Spleen (tissue), 13 donors: ENCODE measurements at places on chromosomes 4 and X. TPM values are rescaled to one million over a fixed set of nuclear protein-coding genes. Genes with fewer than 3 reads are reported as not detected.
A peak's percentile ranks its signal among the peaks of the same experiment; 100 is the strongest.

MGAT4D gene
- total RNA-seq, result not detected

- no peaks in the 10 kb centered on the region for H3K27me3 ChIP-seq
- H3K27ac ChIP-seq, result no peak overlapping the region
- H3K36me3 ChIP-seq, result no peaks in the 10 kb centered on the region
- DNase-seq, result no peak
- no peaks in the 10 kb centered on the region for H3K4me1 ChIP-seq
- H3K4me3 ChIP-seq, result no peak overlapping the region
Measured at GRCh38 chr4:179927473-179927872, 2315.7 kb upstream of the TENM3 start.

FAT4 gene
- total RNA-seq, result 11.2 TPM

PCSK1N gene
- not detected for total RNA-seq

DNA sequence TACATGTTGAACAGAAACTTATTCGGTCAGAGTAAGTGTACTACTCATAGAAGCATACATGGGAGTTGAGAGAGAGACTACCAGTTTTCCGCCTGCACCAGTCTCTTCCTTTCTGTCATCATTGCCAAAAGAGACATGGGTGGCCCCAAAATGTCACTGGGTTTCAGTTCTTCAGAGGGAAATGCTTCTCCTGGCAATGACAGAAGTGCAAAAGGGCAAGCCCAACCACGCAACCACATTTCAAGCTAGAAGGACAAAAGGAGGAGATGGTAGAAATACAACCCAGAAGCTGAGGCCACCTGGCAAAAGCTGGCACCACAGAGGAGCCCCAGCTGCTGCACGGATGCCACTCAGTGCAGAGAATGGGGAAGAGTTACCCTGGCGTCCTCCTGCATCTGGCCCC, 320.1 kb downstream of the BCOR start:
- H3K4me1 ChIP-seq, result peaks cover 5% of the 10 kb centered on the region
- DNase-seq, result no peak
- no peaks in the 10 kb centered on the region for H3K27me3 ChIP-seq
- H3K36me3 ChIP-seq, result no peaks in the 10 kb centered on the region

GRCh38 chr4:23952258-23952657, 62.4 kb upstream of the PPARGC1A start:
- DNase-seq, result no peak
- no peaks in the 10 kb centered on the region for H3K27me3 ChIP-seq
- H3K4me1 ChIP-seq, result no peaks in the 10 kb centered on the region
- H3K27ac ChIP-seq, result no peak overlapping the region

GRCh38 chr4:89268679-89269078, 38.9 kb downstream of the GPRIN3 start:
- H3K27ac ChIP-seq, result no peak overlapping the region
- no peak overlapping the region for H3K4me3 ChIP-seq
- H3K4me1 ChIP-seq, result no peaks in the 10 kb centered on the region

- H3K4me3 ChIP-seq, result no peak overlapping the region
- no peaks in the 10 kb centered on the region for H3K36me3 ChIP-seq
- H3K27me3 ChIP-seq, result no peaks in the 10 kb centered on the region
- H3K27ac ChIP-seq, result no peak overlapping the region
- no peak for DNase-seq
Measured at GRCh38 chr4:86035688-86036087, 324.2 kb downstream of the MAPK10 start.

DNA sequence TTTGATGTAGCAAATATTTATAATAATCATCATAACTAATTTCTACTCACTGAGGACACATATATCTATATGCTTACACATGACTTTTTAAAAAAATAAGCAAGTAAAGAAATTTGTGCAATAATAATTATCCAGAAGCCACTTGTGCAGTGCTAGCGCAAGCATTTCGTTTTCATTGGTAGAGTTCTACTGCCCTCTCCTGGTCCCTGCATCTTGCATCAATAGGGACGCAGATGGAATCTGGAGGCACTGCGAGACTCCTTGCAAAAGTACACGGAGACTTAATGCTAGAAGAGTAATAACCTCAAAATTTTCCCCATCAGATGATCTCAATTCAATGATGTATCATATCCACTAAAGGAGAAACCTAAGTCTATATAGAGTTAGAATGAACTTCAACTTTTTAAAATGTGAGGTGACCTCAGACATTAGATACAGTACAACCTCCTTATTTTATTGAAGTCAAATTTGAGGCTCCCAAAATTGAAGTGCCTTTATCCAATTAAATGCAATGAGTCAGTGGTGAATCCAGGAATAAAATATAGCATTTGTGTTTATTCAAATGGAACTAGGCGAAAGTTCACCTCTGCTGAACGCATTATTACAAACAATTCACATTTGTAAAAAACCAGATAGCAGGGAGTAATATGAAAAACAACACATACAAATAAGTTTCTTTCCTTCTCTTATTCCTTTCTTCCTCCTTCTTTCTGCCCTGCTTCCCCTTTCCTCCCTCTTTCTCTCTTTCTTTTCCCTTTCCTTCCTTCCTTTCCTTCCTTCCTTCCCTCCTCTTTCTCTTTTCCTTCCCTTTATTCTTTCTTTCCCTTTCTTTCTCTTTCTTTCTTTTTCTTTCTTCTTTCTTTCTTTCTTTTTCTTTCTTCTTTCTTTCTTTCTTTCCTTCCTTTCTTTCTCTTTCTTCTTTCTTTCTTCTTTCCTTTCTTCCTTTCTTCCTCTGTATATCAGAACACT, 450.0 kb downstream of the ANKRD50 start:
- H3K27me3 ChIP-seq, result no peaks in the 10 kb centered on the region
- no peak for DNase-seq
- H3K4me3 ChIP-seq, result no peak overlapping the region
- H3K27ac ChIP-seq, result no peak overlapping the region

EBP gene
- 28.2 TPM for total RNA-seq

HDX gene
- total RNA-seq, result 9.6 TPM

SHROOM3 gene
- total RNA-seq, result 17.3 TPM

- peak; percentile 73 for DNase-seq
- H3K27me3 ChIP-seq, result peaks cover 56% of the 10 kb centered on the region
- no peak within 1 kb of the TSS for H3K27ac ChIP-seq
- no peaks in the 10 kb centered on the region for H3K36me3 ChIP-seq
- H3K4me1 ChIP-seq, result peaks cover 9% of the 10 kb centered on the region
Measured at GRCh38 chrX:133985164-133985966, at the start of gene GPC3. TSS of gene GPC3 (minus strand) at chrX:133985594.

DNA sequence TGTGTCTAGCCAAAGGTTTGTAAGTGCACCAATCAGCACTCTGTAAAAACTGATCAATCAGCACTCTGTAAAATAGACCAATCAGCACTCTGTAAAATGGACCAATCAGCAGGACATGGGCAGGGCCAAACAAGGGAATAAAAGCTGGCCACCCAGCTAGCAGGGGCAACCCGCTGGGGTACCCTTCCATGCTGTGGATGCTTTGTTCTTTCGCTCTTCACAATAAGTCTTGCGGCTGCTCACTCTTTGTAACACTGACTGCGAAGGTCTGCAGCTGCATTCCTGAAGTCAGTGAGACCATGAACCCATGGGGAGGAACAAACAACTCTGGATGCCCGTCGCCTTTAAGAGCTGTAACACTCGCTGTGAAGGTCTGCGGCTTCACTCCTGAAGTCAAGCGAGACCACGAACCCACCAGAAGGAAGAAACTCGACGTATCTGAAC, 14.3 kb downstream of the HNRNPDL start:
- peaks cover 4% of the 10 kb centered on the region for H3K4me1 ChIP-seq
- H3K4me3 ChIP-seq, result no peak overlapping the region
- DNase-seq, result no peak
- no peaks in the 10 kb centered on the region for H3K36me3 ChIP-seq

DNA sequence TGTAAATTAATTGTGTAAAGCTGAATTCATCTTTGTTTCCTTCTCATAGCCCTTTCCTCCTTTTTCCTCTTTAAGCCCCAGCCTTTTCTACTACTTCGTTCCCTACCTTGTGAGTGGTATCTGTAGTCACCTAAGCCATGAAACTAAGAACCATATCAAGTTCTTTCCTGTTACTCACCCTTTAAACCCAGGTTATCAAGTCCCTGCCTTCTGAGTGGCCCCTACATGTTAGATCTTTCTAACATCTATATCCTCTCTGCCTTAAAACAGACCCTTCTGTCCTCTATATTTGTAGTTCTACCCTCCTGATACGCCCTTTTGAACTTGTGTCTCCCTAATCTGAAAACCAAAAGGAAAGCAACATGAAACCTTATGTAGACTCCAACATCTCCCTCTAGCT, 7.2 kb downstream of the AP1AR start:
- H3K27ac ChIP-seq, result no peak overlapping the region
- no peaks in the 10 kb centered on the region for H3K27me3 ChIP-seq
- no peaks in the 10 kb centered on the region for H3K36me3 ChIP-seq
- no peak overlapping the region for H3K4me3 ChIP-seq

DNA sequence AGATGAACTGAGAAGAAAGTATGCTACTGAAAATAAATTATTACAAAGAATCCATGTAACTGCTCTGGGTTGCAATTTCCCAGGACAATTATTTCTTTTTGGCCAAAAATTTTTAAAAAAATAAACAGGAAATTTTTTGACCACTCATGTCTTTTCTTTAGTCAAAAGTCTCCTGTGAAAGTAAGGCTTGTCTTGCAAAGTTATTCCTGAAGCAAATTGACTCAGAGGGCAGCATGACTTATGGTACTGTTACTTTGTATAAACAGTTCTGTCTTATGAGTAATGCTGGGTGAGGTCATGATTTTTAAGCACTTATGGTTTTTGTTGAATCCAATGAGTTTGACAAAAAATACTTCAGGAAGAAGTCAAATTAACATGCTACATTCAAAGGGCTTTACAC, 292.8 kb upstream of the ARSJ start:
- DNase-seq, result no peak
- no peaks in the 10 kb centered on the region for H3K4me1 ChIP-seq
- no peak overlapping the region for H3K4me3 ChIP-seq

DNA sequence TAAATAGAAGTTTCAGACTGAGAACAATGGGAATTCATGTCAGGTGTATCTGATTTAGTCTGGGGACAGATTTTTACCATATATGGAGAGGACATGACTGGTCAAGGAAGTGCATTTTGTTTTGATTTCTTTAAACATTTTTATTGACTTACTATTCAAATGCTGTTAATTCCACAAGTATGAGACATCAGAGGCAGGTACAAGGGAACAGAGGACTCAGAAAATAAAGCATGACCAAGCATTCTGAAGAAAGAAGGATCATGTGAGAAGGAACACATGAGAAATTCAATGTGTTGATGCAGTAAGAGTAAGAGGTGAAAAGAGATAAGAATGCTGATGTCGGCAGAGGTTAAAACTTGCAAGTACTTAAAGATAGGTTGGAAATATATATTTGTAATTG, 1452.6 kb downstream of the PCDH7 start:
- H3K4me3 ChIP-seq, result no peak overlapping the region
- H3K27me3 ChIP-seq, result no peaks in the 10 kb centered on the region
- H3K27ac ChIP-seq, result no peak overlapping the region
- no peak for DNase-seq
- H3K36me3 ChIP-seq, result no peaks in the 10 kb centered on the region

DNA sequence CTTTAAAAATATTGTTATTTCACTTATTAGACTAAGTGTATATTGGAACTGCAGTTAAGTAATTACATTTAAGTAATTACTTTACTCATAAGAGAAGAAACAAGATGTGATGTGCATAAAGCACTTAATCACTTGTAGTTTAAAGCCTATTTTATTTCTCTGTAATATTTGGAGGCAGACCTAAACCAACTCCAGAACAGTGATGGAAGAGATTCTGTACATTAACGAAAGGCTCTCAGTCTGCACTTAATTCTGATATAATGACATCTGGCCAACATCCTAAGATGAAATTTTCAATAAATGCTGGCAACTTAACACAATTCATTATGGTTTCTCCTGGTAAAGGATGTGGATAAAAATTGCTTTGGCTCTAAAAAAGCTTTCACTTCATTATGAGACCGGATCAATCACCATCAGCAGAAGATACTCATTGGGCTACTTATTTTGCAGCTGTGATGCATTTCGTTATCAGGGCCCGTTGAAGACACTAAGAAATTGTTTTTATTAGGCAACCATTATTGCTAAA, 342.6 kb downstream of the C4orf33 start:
- no peak for DNase-seq
- H3K36me3 ChIP-seq, result no peaks in the 10 kb centered on the region
- no peak overlapping the region for H3K27ac ChIP-seq
- H3K4me1 ChIP-seq, result no peaks in the 10 kb centered on the region
- H3K27me3 ChIP-seq, result no peaks in the 10 kb centered on the region

- no peak overlapping the region for H3K4me3 ChIP-seq
- no peak overlapping the region for H3K27ac ChIP-seq
- H3K4me1 ChIP-seq, result no peaks in the 10 kb centered on the region
- H3K36me3 ChIP-seq, result no peaks in the 10 kb centered on the region
- no peak for DNase-seq
- H3K27me3 ChIP-seq, result no peaks in the 10 kb centered on the region
Measured at GRCh38 chrX:48025561-48025960, 18.8 kb downstream of the SPACA5 start.

DNA sequence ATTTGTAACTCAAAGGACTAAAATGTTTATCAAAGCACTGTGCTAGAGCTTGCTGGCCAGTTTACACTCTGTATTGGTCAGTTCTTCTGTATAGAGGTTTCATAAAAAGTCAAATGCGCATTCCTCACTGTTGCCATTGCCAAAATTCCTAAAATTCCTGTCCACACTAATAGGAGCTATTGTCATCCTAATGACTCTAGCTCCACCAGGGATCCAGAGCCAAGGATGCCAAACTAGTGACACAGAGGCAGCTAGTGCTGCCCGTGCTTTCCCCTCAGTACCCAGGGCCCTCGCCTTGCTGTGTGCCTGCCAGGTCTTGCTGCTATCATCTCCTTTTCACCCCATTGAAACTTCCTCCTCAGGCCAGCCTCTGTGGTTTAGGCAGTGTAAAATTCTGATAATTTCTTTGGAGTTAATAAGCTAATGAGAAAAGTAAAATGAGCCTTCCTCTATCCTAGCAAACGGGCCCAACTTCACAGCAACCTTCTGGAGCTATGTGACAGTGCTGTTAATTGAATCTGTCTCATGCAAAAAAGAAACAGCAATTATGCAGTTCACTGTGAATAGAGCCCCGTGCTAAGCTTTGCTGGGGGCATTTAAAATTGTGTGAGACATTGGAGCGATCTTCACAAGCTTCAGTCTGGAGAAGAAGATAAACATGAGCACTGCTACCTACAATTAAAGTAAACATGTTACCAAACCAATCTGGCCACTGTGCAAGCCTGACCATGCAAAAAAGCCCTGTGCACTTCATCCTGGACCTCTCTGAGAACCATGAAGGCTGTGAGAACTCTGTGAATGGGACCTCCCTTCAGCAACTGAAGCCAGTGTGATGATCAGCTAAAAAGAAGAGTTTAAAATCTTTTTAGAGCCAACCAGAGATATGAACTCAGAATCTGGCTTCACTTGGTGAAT, 43.1 kb upstream of the FGF2 start:
- DNase-seq, result no peak
- H3K4me1 ChIP-seq, result no peaks in the 10 kb centered on the region
- H3K27ac ChIP-seq, result no peak overlapping the region
- H3K4me3 ChIP-seq, result no peak overlapping the region

DMRTC1B gene
- 0.86 TPM for total RNA-seq

SORBS2 gene
- 127 TPM for total RNA-seq

GRCh38 chr4:86919561-86920223, 15.1 kb upstream of the AFF1 start:
- H3K4me3 ChIP-seq, result no peak overlapping the region
- H3K27me3 ChIP-seq, result no peaks in the 10 kb centered on the region
- no peaks in the 10 kb centered on the region for H3K36me3 ChIP-seq
- no peak overlapping the region for H3K27ac ChIP-seq

KLF8 gene
- total RNA-seq, result 15.7 TPM

MAGEA12 gene
- not detected for total RNA-seq
